ENCODE measurements at places on chromosomes 7 and 10.

- no peak for DNase-seq
Observed at GRCh38 chr7:13727279-13727678, 262.2 kb downstream of the ETV1 start.

- no peak for DNase-seq
Observed at GRCh38 chr7:54260941-54261371, 281.2 kb upstream of the VSTM2A start.

DNA sequence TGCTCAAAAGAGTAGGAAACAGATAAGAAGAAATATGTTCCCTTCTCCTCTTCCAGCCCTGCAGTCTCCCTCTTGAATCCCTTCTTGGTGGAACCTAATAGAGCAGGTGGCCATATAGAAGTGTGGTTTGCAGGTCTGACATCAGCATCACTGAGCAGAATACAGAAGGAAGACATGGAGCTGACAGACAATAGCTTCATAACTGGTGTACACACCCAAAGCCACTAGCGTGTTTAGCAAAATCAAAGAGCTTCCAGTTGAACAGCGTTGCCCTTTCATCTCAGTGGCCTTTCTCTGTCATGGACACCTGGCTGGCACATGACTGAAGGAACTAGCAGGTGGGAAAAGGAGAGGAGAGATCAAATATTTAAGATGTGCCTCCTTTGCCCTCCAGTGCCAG is 245.5 kb downstream of the BAMBI start:
- no peak for DNase-seq

DNA sequence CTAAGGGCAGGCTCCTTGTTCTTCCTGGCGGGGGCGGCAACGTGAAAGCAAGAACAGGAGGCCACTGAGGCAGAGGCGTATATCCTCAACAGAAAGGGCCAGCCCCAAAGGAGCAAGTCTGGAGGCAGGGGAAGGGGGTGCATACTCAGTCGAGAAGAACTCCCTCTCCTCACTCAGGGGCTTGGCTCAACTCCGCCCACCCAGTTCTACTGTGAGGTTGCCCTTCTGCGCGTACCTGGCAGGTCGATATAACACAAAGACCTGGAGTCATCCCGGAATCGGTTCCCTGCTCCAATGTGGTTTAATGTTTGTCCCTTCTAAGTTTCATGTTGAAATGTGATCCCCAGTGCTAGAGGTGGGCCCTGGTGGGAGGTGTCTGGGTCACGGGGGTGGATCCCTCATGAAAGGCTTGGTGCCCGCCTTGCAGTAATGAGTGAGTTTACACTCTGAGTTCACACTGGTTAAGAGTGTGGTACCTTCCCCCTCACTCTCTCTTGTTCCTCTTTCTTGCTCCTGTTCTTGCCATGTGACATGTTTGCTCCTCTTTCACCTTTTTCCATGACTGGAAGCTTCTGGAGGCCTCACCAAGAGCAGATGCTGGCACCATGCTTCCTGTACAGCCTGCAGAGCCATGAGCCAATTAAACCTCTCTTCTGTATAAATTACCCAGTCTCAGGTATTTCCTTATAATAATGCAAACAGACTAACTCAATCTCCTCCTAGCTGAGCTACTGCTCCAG is 32.6 kb downstream of the GSDME start:
- no peak for DNase-seq

DNA sequence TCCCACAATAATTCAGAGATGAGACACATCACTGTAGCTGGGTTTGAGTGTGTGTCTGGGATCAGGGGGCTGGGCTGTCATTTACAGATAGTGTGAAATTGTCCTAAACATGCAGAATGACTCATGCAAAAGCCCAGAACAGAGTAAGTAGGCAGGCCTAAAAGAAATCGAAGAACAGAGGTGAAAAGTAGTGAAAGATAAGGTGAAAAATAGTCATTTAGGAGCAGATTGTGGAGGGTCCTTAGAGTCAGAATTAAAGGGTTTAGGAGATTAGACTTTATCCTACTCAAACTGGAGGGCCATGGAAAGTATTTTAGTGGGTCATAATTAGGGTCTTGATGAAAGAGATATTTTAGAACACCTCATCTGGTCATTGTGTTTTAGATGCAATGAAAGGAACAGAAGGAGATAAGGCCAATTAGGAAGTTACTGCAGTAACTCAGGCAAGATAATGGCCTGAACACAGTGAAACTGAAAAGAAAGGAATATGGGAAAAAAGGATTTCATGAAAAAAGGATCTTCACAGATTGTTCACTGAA is 58.3 kb upstream of the NEBL start:
- DNase-seq, result no peak

DNA sequence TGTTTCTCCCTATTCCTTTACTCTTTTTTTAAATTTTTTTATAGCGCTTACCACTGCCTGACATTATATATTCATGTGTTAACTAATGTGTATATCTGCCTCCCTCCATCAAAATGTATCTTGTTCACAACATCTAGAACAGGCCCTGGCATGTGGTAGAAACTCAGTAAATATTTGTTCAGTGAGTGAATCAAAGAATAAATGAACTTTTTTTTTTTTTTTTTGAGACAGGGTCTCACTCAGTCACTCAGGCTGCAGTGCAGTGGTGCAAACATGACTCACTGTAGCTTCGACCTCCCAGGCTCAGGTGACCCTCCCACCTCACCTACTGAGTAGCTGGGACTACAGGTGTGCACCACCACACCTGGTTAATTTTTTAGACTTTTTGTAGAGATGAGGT is 7.5 kb upstream of the CALD1 start:
- DNase-seq, result no peak

- no peak for DNase-seq
Observed at GRCh38 chr7:30971440-30971839, 7.7 kb downstream of the GHRHR start.

DNA sequence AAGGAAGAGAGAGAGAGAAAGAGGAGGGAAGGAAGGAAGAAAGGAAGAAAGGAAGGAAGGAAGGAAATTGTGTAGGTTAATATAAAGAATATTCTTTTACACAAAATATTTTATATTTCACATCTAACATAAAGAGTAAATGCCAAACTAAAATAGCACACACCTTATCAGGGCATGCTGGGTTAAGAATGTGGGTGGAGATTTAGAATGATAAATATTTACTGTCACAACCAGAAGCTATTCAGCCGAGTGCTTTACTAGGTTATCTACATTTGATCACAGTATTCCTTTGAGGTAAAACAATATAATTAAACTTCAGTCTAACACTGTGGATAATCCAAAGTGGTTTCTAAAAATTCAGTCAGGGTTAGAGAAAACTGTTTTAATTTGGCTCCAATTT is 103.3 kb downstream of the SEMA3A start:
- no peak for DNase-seq

DNA sequence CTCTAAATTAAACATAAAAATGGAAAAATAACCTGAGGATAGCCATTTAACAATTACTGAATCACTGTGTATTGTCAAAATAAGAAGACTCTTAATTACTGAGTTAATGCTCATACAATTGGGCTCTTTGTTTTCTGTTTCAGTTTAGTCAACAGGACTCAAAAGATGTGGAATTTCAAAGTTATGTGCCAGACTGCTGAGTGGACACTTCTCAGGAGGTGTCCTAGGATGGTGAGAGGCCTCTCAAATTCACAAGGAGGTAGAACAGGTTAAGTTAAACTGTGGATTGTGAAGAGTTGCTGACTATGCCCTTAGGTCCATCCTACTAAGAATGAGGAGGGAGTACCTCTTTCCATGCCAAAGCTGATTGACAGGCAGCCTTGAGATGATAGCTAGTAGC is 157.7 kb upstream of the CHRM2 start:
- DNase-seq, result no peak

DNA sequence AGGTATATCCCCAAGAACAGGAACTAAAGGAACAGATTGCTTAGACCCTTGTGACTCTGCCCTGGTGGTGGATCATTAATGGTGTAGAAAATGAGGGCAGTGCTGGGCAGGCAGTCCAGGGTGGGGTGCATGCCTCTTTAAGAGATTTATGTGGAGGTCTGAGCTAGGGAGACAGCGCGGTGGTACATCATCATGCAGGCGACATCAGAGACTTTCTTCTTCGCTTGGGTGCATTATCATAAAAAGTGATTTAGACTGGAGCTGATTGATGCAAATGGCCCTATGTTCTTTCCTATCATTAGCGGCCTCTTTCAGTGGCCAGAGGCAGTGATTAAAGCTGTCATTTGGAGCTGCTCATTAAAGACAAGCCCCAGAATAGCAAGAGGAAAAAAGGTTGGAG is 519.1 kb upstream of the GALNT17 start:
- no peak for DNase-seq

GRCh38 chr10:6279540-6280267 is 77.0 kb downstream of the PFKFB3 start:
- DNase-seq, result no peak

- no peak for DNase-seq
Observed at GRCh38 chr10:21145751-21146435, 248.8 kb upstream of the NEBL start.

DNA sequence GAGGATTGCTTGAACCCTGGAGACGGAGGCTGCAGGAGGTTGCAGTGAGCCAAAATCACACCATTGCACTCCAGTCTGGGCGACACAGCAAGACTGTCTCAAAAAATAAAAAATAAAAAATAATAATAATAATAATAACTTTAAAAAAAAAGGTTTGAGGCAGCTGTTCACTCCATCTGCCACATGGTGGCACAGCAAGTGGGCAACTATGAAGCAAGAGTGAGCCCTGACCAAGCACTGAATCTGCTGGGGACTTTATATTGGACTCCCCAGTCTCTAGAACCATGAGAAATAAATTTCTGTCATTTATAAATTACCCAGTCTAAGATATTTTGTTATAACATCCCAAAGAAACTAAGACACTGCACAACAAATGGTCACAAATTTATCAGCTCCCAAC is 14.6 kb upstream of the BRI3 start:
- no peak for DNase-seq

DNA sequence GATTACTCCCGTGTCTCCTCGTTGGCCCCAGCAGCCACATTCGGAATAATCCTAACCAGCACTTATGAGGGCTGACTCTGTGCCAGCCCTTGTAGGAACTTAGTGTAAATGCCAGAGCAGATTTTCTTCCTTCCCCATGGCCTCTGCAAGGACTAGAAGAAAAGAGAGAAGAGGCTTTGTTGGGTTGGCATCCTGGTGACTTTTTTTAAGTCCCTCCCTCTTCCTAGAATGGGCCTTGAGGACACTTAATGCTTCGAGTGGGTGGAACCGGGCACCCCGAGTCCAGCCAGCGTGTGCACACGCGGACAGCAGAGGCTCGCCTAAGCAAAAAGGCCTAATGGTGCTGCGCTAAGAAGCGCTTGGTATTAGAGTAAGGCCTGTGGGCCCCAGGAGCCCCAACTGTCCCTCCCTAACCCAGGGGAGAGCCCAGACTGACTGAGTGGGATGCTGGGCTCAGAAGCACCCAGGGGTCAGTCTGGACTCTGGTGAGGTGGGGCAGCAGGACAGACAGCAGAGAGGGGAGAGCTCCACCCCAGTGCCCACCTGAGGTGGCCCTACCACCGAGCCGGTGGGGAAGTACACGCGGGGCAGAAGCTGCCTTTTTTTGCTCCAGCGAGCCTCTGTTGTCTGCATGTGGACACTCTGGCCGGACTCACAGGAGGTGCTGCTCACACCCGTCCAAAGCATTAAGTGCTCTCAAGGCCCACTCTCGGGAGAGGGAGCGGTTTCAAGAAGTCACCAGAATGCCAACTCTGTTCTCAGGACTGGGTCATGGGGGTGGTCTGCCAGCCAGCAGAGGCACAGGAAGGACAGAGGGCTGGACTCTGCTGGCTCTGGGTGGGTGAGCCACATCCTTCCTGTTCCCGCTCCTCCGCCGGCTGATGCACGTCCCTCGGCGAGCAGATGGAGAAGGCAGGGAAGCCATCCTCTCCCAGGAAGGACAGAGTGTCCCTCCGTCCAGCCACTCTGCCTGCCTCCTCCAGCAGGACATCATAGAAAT is 12.5 kb downstream of the ITPRIP start:
- DNase-seq, result no peak

GRCh38 chr7:76198202-76198601 is 3.5 kb upstream of the SRRM3 start:
- no peak for DNase-seq

DNA sequence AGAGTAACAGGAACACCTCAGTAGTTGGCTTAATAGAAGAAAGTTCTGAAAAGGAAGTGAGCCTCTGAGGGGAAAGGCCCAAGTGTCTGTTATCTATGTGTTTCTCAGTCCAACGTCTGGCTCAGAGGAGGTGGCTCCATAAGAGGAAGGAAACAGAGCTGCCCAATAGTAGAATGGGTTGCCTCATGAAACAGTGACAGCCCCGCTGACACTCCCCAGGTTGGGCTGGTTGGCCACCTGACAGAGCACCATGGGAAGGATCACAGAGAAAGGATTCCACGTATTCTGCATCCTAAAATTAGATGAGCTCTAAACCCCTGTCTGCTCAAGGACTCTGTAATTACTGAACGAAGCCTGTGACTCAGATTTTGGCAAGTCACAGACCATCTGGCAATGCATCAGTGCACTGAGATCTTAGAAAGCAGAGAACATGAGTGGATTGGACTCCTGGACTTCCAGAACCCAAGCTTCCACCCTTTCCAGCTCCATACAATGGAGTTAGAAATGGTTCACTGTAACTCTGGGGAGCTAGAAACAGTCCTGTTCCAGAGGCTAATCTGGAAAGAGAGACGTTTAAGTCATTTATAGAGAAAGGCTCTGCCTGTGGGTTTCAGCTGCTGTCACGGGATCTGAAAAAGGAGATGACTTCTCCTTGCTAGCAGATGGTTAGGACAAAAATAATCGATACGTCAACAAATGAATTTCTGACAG is 2.9 kb downstream of the PKD2L1 start:
- peak; percentile 26 for DNase-seq

- no peak for DNase-seq
Observed at GRCh38 chr7:136925044-136925443, 56.6 kb downstream of the CHRM2 start.

DNA sequence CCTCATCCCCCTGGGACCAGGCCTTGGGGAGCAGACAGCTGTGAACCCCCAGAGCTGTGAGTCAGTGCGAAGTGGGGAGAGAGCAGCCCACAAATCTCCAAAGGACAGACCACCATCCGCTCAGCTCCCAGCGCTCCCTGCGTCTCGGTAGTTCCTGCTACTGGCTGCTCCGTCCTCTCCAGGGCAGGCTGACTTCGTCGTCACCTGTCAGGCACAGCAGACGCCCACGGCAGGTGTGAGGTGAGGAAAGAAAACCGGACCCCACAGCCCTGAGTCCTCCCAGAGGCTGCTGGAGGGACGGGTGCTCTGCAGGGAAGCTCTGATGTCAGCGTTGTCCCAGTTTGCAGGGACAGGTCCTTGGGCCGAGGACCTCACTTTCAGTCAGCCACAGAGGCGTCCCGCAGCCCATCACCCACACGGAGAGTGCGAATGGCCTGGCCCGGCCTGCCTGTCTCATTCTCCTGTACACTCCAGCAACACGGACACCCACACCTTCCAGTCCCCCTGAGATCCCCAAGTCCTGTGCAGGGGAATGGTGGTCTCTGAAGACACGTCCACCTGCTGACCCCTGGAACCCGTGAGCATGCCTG is 95.2 kb downstream of the DNAJB6 start:
- no peak for DNase-seq

DNA sequence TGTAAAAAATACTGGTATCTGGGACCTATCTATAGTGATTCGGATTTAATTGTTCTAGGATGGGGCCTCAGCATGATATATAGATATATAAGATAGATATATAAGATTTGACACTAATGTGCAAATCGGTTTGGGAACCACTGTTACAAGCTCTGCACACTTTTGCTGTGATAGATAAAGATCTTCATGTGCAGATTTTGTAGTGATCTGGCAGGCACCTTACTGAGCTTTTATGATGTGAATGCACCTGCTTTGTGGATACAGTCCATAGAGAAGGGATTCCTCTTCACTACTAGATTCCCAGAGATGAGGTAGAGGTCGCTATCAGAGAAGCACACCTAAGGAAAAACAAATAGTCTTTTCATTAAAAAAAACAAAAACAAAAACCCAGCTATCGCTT is 33.3 kb upstream of the PCGF5 start:
- DNase-seq, result no peak
